ENCODE measurements at places on chromosomes 7 and 10.

DNA sequence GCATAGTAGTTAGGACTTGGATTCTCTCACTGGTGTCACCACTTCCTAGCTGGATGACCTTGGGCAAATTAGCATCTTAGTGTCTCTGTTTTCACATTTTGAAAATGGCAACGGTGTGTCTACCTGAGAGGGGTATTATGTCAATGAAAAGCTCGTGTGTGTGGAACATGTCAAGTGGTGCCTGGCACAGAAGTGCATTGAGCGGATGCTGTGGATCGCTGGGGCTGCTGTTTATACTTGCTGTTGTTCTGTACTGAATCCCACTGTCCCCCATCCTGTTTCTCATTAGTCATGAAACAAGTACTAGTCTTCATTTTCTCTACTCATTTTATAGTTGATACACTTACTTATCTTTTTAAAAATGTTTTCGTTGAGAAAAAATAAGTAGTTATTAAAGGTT is 26.1 kb downstream of the RBM33 start:
- 0 out of 2 replicates have a peak, but pooled peaks cover 2% of the 10 kb centered on the region for H3K4me1 ChIP-seq
- no peak overlapping the region for H3K27ac ChIP-seq
- H3K27me3 ChIP-seq: no peaks in the 10 kb centered on the region
- no peaks in the 10 kb centered on the region for H3K36me3 ChIP-seq

DNA sequence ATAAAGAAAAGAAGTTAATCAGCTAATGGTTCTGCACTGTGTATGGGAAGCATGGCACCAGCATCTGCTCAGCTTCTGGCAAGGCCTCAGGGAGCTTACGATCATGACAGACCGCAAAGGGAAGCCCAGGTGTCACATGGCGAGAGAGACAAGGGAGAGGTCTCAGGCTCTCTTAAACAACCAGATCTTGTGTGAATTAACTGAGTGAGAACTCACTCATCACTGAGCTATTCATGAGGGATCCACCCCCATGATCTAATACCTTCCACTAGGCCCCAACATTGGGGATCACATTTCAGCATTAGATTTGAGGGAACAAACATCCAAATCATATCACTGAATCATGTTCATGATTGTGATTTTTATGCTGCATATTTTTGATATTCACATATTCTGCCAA is 5.8 kb downstream of the USP54 start:
- H3K27ac ChIP-seq: no peak overlapping the region
- H3K36me3 ChIP-seq: no peaks in the 10 kb centered on the region
- H3K4me1 ChIP-seq: no peaks in the 10 kb centered on the region
- no peaks in the 10 kb centered on the region for H3K27me3 ChIP-seq
- no peak overlapping the region for H3K4me3 ChIP-seq
- DNase-seq: no peak

GRCh38 chr10:116689744-116690143 is 52.6 kb downstream of the HSPA12A start:
- DNase-seq: no peak
- no peak overlapping the region for H3K27ac ChIP-seq
- H3K4me3 ChIP-seq: no peak overlapping the region
- no peaks in the 10 kb centered on the region for H3K36me3 ChIP-seq
- peaks cover 6% of the 10 kb centered on the region for H3K4me1 ChIP-seq

DNA sequence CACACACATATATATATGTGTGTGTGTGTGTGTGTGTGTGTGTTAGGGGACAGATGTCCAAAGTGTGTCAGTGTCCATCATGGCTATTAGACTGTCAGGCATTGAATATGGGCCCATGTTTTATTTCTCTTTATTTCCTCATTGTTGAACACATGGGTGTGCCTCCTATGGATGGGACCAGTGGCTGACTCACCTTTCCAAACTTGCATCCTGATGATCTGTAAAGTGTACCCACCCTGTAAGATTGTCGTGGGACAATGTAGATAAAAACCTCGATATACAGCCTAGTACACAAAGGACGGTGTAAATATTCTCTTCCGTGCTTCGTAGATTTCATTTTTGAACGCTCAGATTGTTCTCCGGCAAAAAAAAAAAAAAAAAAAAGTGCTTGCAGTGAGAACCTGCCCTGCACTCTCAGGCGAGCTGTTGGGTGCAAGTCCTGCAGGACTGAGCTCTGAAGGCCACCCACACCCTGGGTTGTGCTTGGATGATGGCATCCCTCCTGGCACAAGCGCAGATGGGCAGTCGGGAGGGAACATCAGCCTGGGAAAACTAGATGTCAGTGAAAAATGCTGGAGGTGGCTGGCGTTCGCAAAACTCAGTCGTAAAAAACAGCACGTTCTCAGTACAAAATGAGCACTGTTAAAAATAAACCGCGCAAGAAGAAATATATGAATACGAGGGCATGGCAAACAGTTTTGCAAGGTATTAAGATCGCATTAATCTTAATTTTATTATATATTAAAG is 166.9 kb downstream of the CUX1 start:
- no peak for DNase-seq
- no peaks in the 10 kb centered on the region for H3K27me3 ChIP-seq
- peaks cover 9% of the 10 kb centered on the region for H3K4me1 ChIP-seq
- no peak overlapping the region for H3K27ac ChIP-seq

DNA sequence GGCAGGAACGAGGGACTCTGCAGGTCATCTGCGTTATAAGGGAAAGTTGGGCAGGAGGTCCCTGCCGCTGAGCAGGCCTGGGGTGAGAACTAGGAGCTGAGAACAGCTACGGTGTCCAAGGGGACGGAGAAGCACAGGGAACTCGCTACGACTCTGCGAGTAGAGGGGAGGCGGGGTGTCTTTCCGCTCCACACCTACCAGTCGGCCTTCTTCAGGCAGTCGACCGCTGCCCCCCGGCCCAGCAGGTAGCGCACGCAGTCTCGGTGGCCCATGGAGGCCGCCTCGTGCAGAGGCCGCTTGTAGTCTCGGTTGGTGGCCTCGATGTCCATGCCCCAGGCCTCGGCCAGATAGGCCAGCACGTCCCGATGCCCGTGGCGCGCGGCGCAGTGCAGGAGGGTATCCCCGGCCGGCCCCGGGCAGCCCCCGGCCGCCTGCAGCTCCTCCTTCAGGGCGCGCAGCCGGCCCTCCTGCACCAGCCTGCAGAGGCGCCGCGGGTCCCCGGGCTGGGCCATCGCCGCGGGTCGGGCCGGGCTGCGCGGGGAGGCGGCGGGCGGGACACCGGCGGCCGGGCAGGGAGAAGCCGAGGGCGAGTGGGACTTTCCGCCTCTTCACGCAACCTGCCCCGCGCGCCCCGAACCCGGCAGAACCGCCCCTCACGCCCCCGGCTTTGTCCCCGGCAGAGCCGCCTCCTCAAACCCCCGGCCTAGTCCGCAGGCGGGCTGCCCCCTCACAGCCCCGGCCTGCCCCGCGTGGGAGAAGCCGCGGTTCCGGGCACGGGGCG is 660 bp downstream of the ANKRD16 start:
- peak overlapping the region; percentile 86 for H3K4me3 ChIP-seq
- no peak overlapping the region for H3K27ac ChIP-seq
- no peaks in the 10 kb centered on the region for H3K4me1 ChIP-seq
- no peaks in the 10 kb centered on the region for H3K27me3 ChIP-seq

DNA sequence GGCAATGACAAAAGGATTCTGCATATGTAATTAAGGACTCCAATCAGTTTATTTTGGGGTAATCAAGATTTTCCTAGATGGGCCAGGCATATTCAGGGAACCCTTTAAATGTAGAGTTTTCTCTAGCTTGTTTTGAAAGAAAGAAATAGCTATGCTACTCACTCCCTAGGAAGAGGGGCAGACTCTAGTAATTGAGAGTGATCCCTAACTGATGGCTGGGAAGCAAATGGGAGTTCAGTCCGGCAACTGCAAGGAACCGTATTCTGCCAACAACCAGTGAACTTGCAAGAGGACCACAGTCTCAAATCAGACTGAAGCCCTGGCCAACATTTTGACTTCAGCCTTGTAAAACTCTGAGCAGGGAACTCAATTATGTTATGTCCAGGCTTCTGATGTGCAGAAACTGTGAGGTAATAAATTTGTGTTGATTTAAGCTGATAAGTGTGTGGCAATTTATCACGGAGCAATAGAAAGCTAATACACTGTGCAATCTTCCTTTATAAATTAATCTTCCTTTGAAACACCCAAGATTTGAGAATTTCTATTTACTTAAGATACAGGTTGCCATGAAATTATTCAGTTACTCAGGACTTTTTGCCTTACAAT is 14.0 kb downstream of the AOAH start:
- H3K27me3 ChIP-seq: no peaks in the 10 kb centered on the region
- no peak overlapping the region for H3K27ac ChIP-seq
- no peaks in the 10 kb centered on the region for H3K36me3 ChIP-seq
- no peak for DNase-seq
- 0 out of 2 replicates have a peak, but pooled peaks cover 2% of the 10 kb centered on the region for H3K4me1 ChIP-seq
- no peak overlapping the region for H3K4me3 ChIP-seq

Data from iPS DF 6.9 (cell line).